Smooth muscle cell of the brain vasculature (primary cell): ENCODE measurements at places on chromosomes 11 and 22.

DNA sequence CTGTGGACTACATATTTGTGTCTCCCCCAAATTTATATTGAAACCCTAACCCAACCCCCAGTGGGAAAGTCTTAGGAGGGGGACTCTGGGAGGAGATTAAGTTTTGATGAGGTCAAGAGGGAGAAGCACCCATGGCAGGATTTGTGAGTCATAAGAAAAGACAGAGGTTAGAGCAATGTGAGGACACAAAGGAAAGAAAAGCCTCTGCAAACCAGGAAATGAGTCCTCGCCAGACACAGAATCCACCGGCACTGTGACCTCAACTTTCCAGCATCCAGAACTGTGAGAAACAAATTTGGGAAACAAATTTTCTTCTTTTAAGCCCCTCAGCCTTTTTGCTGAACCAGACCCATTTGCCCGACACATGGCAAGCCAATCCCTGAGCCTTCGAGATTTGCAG, 397.0 kb downstream of the NTM start:
- no peak for DNase-seq

DNA sequence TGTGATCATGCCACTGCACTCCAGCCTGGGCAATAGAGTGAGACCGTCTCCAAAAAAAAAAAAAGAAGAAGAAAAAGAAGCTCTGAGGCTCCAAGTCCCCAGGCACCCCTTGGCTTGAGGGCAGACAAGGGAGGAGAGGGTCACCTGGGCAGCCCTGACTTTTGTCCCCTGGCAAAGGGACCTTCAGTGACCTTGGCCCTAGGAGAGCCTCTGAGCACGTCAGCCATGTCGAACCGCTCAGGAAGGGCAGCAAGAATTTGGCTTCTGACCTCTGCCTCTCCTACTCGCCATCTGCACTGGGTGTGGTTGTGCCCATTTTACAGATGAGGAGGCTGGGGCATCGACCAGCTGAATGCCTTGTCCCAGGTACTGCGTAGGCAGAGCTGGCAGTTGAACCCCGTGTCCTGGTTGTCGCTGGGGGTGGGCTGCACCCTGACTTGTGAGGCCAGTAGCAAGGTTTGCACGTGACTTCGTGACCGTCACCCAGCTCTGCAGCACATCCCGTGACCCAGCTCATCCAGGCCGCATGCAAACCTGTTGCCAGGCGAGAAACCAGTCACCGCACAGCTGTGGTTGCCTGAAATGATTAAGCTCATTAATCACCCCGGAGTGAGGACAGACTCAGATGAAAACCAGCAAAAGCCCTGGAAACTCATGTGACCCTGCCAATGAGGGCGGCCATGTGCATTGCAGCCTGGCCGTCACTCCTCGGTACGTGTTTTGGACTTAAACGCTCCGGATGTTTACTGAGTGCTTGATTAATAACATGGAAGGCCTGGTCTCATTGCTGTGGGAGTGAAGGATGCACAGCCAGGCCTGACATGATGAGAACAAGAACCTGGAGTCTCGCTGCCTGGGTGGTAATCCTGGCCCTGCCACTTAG, 47.7 kb upstream of the PPP6R3 start:
- no peak for DNase-seq

- DNase-seq = no peak
These were observed 37.7 kb downstream of the NTM start for GRCh38 chr11:131408025-131408640.

GRCh38 chr11:61356706-61357105, 5.0 kb downstream of the CYB561A3 start:
- no peak for DNase-seq

DNA sequence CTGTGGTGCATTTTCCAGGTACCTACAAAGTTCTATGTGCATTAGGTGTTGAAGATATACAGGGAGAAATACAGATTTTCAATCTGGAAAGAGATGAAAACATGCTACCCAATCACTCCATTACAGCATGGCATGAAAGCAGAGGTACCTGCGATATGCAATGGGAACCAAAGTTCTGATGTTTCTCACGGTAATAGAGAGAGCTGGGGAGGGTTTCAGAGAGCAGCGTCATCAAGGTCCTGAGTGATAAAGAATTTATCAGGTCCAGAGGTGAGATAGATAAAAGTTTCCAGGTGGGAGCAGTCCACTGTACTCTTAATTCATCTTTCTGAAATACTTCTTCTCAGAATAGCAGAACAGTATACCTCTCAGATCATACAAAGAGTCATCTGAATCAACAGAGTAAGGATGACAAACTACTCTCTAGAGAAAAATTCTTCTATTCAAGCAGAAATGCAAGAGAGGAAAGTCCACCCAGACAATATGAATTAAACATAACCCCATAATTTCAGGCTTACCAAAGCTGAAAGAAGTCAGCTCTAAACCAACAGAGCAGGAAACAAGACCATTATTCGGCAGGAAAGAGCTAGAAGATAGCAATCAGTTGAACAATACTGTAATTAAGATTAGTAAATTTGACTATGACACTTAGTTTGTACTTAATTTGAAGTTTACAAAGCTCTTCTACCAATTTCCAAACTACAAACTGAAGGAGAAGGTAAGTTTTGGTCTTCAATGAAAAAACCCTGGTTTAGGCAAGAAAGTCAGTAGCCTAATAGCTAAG, 12.8 kb downstream of the CTSC start:
- DNase-seq = no peak

DNA sequence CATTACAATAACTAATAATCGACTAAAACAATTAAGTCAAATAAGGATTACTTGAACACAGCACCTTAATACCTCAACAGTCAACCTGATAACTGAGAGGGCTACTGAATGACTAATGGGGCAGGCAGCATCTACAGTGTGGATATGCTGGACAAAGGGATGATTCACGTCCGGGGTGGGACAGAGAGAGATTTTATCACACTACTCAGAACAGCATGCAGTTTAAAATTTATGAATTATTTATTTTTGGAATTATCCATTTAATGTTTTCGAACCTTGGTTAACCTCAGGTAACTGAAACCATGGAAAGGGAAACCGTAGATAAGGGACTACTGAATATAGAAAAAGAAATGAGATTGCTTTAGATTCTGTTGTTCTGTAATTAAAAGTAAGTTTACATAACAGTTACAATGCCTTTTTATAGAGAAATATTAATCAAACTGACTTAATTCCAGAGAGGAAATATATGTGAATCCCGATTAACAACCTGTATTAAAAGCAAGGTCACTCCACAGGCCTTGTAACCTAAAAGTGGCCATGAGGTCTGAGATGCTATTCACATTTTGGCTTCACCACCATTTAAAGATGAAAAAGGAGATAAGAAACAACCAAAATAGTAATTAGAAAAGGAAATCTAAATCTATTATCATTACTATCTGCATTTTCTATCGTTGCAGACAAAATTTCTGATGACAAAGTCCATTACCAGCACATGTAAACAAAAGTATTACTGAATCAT, 119.0 kb upstream of the TP53AIP1 start:
- DNase-seq = no peak

- DNase-seq = no peak
These were observed 1.9 kb downstream of the SLC5A12 start for GRCh38 chr11:26719998-26720397.

DNA sequence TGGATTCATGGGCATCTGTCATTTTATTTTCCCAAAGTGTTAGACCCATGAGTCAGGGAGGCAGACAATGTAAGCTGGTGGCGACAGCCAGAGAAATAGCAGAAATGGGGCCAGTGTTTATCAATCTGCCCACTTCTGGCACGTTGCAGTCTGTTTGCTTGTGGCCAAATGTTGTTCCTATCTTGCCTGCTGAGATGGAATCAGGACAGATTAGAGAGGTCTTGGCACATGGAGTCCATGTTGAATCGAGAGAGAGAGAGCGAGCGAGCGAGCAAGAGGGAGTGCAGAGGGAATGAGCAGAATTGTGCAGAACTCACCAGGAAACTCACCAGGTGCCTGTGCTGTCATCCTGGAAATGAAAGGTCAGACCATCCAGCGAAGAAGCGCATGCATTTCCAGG, 21.9 kb upstream of the PARVG start:
- DNase-seq = no peak
